Forelimb muscle (tissue), 1 donor: ENCODE measurements at places on chromosomes 2 and 18. TPM values are rescaled to one million over a fixed set of nuclear protein-coding genes. Genes with fewer than 3 reads are reported as not detected.

The MROH2A gene
- polyA plus RNA-seq: not detected

The CNGA3 gene
- polyA plus RNA-seq: 0.66 TPM

The TGFA gene
- 0.85 TPM for polyA plus RNA-seq

- DNase-seq: no peak
Observed at GRCh38 chr18:5673616-5674015, 129.8 kb upstream of the EPB41L3 start.

GRCh38 chr2:153872311-153873051 is 759 bp downstream of the GALNT13 start:
- DNase-seq: no peak

DNA sequence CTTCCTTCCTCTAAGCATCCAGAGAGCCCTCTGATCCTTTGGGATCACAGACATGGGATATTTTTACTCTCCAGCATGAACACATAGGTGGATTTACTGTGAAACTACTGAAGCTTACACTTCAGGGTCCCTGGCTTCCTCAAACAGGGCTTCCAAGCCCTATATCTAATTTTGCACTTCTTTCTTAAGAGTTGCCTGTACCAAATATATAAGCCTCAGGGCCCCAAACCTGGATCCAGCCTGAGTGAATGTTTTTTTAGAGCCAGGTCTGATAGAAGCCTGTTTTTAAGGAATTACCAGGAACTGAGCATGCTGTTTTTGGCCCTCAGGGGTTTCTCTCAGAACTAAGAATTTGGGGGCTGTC is 13.2 kb upstream of the KCMF1 start:
- no peak for DNase-seq
